Activated CD8-positive, alpha-beta memory T cell treated with anti-CD3 and anti-CD28 coated beads for 1 hour (primary cell): ENCODE measurements at places on chromosomes 2 and 18.

DNA sequence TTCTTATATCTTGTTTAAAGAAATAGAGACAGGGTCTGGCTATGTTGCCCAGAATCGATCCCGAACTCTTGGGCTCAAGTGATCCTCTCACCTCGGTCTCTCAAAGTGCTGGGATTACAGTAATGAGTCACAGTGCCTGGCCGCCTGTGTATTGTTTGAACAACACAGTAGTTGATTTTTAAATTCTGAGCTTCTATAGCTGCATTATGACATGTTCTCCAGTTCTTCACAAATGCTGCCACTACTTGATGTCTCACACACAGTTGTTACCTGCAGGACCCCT lies 7.7 kb upstream of the RHOB start:
- DNase-seq = no peak

- no peak for DNase-seq
Measured at GRCh38 chr2:16655445-16655837, 10.2 kb downstream of the CYRIA start.

GRCh38 chr2:171287611-171288010 lies 126.9 kb upstream of the TLK1 start:
- DNase-seq = no peak

DNA sequence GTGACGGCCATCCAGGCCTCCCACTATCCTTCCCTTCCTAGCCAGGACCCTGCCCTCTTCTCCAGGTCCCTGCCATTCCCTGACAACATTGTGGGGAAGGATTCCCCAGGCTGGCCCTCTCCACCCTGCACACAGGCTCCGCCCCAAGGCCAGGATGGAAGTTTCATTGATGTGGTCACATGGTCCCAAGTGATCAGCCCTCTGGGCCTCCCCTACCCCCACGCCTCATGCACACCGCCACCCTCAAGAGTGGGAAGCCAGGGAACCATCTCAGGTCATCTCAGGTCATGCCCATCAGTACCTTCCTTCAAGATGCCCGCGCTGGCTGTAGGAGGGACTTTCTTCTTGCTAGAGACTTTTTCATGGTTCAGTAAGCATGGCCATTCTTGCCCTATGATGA lies 514.8 kb upstream of the RAB6C start:
- no peak for DNase-seq

- no peak for DNase-seq
Measured at GRCh38 chr2:53880756-53881155, 21.0 kb upstream of the GPR75 start.

GRCh38 chr2:30410217-30410616 lies 36.8 kb upstream of the LCLAT1 start:
- DNase-seq = no peak
